ENCODE measurements at places on chromosomes 16 and 17. TPM values are rescaled to one million over a fixed set of nuclear protein-coding genes. Genes with fewer than 3 reads are reported as not detected.

Gene CMTM2
- polyA plus RNA-seq, result 2.0 TPM

DNA sequence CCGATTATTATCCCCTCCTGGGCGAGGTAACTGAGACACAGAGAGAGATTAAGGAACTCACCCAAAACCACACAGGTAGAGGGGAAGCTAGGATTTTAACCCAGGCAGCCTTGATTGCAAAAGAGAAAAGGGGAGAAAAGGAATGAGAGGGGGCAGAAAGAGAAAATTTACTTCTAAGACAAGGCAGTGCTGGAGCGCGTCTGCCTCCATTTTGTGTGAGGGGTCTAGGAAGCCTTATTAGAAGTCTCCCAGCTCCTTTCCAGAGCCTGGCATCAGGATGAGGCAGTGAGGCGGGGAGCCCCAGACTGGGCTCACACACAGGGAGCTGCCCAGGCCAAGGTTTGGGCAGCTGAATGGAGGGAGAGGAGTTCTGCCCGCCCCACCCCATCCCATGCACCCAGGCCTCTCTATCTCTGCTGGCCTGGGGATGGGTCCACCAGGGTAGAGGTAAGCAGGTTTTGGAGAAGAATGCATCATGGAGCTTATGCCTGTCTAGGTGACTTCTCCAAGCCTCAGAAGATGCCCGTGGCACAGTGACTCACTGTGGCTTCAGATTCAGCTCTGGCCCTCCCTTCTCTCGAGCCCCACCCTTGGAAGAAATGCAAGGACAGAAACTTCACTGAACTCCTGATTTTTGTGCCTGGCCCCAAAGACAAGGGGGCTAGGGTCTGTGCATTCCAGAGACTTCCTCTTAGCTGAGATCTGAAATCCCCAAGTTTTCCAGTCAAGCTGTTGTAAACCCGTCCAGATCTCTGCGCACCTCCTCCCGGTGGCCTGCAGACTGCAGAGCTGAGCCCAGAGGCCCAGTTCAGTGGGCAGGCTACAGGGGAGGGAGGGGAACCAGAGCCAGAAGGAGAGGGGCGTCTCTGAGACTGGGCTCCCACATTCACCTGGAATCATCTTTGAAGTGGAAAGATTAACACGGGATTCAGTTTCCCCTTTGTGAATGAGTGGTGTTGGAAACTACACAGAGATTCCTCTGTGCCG lies 95.1 kb upstream of the CDH5 start:
- H3K27me3 ChIP-seq, result no peaks in the 10 kb centered on the region
- DNase-seq, result no peak
- no peaks in the 10 kb centered on the region for H3K36me3 ChIP-seq
- no peak overlapping the region for H3K27ac ChIP-seq
- peaks cover 15% of the 10 kb centered on the region for H3K4me1 ChIP-seq

GRCh38 chr16:67763066-67763465 lies 43.3 kb downstream of the RANBP10 start:
- no peak overlapping the region for H3K27ac ChIP-seq
- no peak for DNase-seq
- H3K36me3 ChIP-seq, result peaks cover 4% of the 10 kb centered on the region
- no peaks in the 10 kb centered on the region for H3K27me3 ChIP-seq
- no peaks in the 10 kb centered on the region for H3K4me1 ChIP-seq

Gene KLHL10
- 0.12 TPM for polyA plus RNA-seq

DNA sequence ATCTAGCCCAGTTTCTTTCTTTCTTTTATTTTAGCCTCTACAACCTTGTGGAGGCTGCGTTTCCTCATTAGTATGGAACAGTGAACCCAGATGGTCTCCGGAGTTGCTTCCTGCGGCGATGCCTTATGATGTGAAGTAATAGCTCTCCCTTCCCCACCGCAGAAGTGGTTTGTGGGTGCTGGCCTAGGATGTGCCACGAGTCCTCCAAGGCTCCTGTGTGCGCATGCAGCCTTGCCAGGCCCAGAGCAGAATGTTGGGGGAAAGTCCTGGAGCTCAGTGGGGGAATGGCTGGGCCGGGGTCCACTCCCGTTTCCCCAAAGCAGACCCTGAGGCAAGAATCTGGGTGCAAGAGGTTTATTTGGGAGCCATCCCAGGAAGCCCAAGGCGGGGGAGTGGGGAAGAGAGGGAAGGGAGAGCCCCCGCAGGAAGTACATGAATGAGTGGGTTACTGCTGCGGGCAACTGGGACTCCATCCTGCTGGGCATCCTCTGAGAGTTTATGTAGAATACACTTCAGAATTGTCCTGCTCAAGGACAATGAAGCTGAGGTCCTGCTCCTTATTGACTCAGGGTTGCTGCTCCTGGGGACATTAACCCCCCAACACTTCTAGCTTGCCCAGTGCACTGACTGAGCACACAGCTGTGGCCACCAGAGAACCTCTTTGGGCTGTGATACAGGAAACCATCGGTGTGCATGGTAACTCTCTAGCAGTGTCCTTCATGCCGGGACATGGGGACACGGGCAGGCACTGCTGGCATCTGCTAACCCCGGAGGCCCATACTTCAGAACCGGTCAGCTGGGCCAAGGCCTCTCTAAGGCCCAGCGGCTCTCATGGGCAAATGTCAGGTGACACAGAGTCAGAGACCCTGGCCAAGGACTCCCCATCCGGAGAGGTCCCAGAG lies 3.7 kb upstream of the HCRT start:
- H3K4me1 ChIP-seq, result no peaks in the 10 kb centered on the region
- H3K27me3 ChIP-seq, result peaks cover 5% of the 10 kb centered on the region
- H3K36me3 ChIP-seq, result no peaks in the 10 kb centered on the region
- H3K27ac ChIP-seq, result no peak overlapping the region
- no peak overlapping the region for H3K4me3 ChIP-seq

Measured in lung (tissue), 17 donors.